Fibroblast of skin of abdomen (primary cell): ENCODE measurements at places on chromosomes 2 and 18.

DNA sequence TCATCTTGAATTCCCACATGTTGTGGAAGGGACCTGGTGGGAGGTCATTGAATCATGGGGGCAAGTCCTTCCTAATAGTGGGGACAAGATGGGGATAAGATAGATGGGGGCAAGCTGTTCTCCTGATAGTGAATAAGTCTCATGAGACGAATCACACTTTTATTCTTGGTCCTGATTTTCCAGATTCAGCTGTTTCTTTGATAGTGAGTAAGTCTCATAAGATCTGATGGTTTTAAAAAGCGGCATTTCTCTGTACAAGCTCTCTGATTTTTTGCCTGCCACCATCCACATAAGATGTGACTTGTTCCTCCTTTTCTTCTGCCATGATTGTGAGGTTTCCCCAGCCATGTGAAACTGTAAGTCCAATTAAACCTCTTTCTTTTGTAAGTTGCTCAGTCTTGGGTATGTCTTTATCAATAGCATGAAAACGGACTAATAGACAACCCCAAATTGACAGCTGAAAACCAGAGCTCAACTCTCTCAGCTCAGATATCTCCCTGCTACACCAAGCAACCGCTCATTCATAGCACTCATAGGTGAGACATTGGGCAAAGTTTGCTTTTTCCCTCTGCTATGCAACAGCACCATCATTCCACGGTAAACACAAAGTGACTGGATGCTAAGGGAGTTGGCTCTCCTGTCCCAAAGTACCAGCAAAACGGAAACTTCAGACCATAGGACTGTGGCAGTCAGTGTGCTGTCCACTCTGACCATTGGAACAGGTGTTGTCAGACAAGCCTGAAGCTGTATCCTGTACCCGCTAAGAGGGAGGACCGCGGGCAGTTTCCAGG lies 44.9 kb upstream of the TBC1D8 start:
- no peak for DNase-seq

DNA sequence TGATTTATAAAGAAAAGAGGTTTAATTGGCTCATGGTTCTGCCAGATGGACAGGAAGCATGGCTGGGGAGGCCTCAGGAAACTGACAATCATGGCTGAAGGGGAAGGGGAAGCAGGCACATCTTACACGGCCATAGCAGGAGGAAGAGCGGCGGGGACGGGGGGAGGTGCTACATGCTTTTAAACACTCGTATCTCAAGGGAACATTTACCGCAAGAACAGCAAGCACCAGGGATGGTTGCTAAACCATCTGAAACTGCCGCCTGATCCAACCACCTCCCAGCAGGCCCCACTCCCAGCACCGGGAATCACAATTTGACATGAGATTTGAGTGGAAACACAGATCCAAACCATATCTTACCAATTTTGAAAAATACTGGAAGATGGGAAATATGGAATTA lies 362.8 kb downstream of the FBXO15 start:
- DNase-seq = peak; percentile 3

DNA sequence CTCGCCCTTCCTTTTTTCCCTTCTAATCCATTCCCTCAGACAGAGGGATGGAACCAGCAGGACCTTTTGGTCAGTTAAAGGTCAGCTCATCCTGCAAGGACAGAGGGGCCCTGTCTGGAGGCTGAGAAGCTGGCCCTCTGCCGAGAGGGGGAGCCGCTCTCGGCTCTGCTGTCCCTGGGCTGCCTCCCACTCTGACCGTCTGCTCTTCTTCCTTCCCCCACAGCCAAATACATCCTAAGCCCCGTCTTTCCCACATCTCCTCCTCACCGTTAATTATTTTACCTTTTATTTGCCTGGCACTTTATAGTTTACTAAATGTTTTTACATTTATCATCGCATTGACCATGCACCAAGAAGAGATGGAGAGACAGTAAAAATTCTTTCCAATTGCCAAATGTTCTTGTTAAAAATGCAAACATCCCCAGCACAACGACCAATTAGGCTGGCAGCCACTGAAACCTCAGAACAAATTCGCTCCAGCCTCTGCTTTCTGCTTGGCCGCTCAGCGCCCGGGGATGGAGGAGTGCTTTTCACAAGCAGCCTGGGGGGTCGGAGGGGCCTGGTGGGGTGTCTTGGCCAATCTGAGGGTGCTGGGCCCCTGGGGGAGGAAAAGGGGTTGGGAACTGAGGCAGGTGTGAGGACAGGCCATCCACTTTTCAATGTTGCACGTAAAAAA lies 123.7 kb downstream of the TNS1 start:
- no peak for DNase-seq

DNA sequence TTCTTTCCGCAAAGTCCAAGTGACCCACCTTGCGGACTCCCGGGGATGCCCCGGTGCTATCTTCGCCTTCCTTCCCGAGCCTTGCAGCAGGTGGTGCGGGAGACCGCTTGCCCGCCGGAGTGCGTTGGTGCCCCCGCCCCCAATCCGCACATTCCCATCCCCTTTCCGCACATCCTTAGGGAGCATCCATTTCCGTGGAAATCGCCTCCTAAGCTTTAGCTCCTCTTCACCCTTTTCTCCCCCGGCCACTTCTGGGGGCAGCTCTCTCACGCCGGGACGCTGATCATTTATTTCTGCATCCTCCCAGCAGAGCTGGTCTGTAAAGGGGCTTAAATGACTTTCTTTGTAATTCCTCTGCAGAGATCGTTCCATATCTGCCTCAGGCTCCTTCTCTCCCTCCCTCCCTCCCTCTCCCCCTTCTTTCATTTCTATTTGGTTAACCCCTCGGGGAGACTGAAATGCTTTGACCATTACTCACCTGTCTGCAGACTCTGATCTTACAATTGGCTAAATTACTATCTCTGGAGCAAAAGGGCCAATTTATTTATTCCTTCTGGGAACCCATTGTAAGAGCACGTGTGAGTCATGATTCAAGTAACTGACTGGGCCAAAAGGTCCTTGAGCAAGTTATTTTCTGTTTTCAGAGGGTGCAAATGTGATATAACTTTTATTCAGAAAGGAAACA lies 1.3 kb upstream of the LYPD1 start:
- DNase-seq = peak; percentile 93

DNA sequence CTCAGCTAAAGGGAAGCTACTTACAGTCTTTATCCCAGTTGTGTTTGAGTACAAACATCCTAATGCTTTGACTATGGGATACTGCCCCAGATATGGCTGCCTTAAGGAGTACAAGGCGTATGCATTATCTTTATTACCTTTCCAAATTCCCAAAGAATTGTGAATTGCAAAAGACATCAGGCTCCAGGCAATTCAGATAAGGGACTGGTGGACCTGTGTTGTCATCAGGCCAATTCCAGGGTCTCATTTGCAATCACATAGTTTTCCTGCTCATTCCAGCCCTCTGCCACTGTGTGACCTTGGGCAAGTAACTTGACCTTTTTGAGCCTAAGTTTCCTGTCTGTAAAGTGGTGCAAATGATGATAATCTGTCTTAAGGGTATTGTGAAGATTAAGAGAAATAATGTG lies 137.5 kb downstream of the FMNL2 start:
- DNase-seq = no peak

DNA sequence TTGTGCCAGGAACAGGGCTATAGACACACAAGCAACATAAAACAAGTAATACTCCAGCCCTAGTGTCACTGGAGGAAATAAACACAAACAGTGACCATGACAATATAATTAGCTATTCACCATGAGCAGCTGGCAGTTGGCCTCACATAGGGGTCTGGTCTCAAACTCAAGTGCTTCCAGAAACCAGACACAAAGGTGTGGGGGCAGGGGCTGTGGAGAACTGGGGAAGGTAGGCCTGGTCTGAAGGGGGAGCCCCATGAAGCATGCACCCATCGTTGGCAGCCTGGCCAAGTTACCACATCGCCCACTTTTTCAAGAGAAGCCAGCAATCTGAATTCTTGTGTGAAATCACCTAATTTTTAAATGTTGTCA lies 49.5 kb upstream of the SP3 start:
- DNase-seq = no peak

- DNase-seq = no peak
Observed at GRCh38 chr2:57399057-57399456, 647.5 kb upstream of the VRK2 start.

DNA sequence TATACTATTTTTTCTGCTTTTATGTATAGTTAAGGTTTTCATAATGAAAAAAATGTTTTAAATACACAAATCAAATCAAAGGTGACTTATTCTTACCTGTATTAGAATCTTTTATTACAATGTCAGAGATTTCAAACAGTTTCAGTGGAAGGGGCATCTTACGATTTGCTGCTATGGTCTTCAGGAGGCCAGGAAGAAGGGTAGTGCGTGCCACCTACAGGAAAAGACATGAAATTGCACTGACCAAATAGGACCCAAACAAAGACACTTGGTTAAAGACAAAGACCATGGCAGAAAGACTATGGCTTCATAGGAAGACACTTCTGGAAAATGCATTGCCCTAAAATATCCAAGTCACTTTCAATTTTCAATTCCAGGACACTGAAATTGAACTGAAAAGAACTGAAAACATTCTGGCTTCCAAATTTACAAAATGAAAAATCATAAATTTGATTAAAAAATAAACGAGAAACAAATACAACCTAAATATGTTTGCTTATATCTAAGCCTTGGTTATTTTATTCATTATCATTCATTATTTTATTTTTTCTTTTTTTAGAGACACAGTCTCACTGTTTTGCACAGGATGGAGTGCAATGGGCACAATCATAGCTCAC lies 42.1 kb downstream of the FARSB start:
- DNase-seq = peak; percentile 58

DNA sequence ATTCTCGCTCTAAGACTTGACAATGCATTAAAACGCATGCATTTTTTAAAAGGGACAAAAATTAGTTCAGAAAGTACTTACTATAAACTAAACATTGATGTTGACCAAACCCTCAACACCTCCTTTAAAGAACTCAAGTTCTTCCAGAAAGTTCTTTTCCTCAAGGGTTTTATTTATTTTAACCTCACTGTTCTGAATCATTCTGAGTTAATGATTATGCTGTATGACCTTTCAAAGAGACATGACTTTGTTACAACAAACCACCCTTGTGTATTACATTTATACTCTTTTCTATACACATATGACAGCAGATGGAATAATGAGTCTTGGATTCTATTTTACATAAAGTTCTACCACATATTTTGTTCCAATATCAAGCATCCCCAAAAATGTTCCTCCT lies 139.8 kb upstream of the CCDC150 start:
- no peak for DNase-seq

- peak; percentile 62 for DNase-seq
Observed at GRCh38 chr2:168216351-168217005, 30.9 kb downstream of the STK39 start.

GRCh38 chr2:23592898-23593751 lies 208.1 kb downstream of the KLHL29 start:
- DNase-seq = peak; percentile 61

DNA sequence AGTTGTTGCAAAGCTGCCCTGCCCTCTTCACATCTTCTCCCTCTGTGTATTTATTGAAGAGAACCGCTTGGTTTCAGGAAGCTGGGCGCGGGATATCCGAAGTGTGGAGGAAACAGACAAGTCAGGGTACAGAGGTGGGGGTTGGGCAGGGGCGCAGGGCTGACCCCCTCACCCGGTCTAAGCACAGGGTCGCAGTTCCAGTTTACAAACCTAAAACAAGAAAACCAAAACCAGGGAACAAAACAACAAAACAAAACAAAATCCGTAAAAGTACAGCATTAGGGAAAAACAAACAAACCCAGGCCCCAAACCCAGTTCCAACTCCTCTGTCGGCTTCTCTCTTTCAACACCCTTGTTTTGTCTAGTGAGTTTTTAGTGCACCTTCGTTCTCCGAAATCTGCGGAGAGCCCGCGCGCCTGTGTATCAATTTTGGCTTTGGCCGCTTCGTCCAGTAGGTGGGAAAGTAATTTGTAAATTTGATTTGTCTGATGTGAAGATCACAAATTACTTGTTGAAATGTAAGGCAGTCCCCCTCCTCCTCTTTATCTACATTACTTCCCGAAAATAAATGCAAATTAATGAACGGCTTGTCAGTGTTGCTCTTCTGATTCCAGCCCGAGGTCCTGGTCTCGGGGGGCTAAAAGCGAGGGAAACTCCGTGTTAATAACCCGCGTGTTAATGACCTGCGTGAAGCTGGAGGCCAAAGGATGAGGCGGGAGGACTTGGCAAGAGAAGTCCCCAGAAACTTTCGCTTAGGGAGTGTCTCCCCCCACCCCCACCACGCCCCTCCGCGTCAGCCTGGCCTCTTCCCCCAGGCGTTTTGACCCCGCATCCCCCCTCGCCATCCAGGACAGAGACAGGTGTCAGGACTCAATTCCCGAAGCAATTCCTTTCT lies 6.9 kb downstream of the OTX1 start:
- no peak for DNase-seq

- DNase-seq = no peak
Observed at GRCh38 chr2:85795331-85796045, 41.7 kb downstream of the ATOH8 start.

DNA sequence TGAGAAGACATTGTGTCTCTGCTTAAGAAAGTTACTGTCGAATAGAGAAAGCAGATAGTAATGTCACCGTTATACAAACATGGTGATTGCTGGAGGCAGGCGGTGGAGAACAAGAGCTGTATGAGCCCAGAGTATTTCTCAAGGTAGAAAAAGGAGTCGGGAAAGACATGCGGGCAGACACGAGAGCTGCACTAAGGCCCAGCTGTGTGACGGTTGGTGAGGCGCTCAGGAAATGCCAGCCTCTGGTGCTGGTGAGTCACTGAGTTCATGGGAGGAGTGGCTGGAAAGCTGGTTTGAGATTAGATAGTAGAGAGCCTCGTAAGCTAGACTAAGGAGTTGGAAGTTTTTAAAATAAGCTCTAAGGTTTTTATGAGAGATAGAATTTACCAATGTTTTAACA lies 390.9 kb upstream of the TRIB2 start:
- peak; percentile 20 for DNase-seq

DNA sequence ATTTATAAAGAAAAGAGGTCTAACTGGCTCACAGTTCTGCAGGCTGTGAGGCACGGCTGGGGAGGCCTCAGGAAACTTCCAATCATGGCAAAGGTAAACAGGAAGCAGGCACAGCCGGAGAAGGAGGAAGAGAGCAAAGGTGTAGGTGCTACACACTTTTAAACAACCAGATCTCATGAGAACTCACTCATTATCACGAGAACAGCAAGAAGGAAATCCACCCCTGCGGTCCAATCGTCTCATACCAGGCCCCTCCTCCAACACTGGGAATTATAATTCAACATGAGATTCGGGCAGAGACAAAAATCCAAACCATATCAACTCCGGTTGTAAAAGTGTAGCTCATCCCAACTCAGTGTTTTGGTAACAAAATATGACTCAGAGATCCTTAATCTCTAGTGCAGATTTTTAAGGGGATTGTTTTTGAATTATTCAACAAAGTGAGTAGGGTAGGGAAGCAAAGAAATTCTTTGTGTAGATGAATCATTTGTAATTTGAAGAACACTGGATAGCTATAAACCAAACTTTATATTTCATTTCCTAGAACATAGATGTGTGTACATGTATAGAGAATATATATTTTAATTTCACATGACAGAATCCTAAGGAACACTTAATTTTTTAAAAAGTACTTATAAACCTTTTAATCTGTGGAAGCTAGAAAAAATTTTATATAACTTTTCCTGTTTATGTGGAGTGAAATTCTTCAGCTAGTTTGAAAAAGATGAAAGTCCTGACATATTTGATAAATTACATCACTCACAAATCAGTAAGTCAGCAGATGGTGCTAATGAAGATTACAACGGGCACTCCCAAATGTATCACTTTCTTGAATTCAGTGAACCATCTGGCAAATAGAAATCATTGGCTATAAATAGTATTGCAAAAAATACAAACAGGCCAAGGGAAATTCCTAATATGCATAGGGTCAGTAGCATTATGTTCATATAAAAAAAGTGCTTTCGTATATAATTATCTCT lies 130.1 kb downstream of the OLA1 start:
- peak; percentile 87 for DNase-seq
